Activated CD8-positive, alpha-beta memory T cell treated with anti-CD3 and anti-CD28 coated beads, Interleukin-2, amount 10 ng/mL, durations not matched to agents 7 days and 5 days (primary cell): ENCODE measurements at places on chromosomes 12 and 14. TPM values are rescaled to one million over a fixed set of nuclear protein-coding genes. Genes with fewer than 3 reads are reported as not detected.

- H3K4me3 ChIP-seq = no peak overlapping the region
- peaks cover 6% of the 10 kb centered on the region for H3K36me3 ChIP-seq
- no peak overlapping the region for H3K27ac ChIP-seq
- H3K27me3 ChIP-seq = peaks cover 65% of the 10 kb centered on the region
- peaks cover 21% of the 10 kb centered on the region for H3K4me1 ChIP-seq
These were observed 4.7 kb downstream of the FOS start for GRCh38 chr14:75283162-75283832.

GRIN2B gene
- not detected for total RNA-seq

ANKS1B gene
- 0.96 TPM for total RNA-seq

- peaks cover 16% of the 10 kb centered on the region for H3K36me3 ChIP-seq
- H3K27me3 ChIP-seq = no peaks in the 10 kb centered on the region
- H3K4me3 ChIP-seq = no peak overlapping the region
- H3K4me1 ChIP-seq = peaks cover 30% of the 10 kb centered on the region
These were observed 59.6 kb downstream of the GNS start for GRCh38 chr12:64699504-64700115.

KRT79 gene
- total RNA-seq = not detected

OTX2 gene
- not detected for total RNA-seq

DNA sequence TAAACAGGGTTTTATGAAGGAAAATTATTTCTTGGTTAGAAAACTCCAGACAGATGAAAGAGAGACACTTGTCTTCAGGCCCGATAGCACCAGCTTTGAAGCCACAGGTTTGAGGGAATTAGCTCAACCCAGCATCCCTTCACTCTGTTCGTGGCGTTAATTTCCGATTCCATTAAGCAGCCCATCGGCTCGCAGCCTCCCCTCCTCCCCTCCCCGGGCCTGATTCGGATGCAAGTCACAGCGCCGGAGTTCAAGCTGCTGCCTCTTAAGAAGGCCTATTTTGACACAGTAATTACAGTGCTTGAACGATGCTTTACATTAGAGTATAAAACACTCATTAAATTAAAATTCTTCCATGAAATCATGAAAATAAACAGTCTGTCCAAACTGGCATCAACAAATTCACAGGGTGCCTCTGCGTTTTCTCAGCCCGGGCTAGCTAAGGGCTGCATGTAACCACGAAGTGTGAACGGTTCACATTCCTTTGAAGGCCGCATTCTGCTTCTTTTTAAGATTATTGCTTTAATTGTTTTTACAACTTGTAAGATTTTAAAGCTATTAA is 145.8 kb downstream of the DICER1 start:
- peaks cover 11% of the 10 kb centered on the region for H3K27me3 ChIP-seq
- H3K27ac ChIP-seq = no peak overlapping the region
- no peak overlapping the region for H3K4me3 ChIP-seq
- no peaks in the 10 kb centered on the region for H3K4me1 ChIP-seq

GRCh38 chr12:124928095-124928911 is 13.9 kb upstream of the UBC start:
- H3K27me3 ChIP-seq = no peaks in the 10 kb centered on the region
- H3K4me1 ChIP-seq = peaks cover 24% of the 10 kb centered on the region
- peaks cover 3% of the 10 kb centered on the region for H3K36me3 ChIP-seq
- peak overlapping the region; percentile 93 for H3K27ac ChIP-seq

- no peaks in the 10 kb centered on the region for H3K4me1 ChIP-seq
- H3K4me3 ChIP-seq = no peak overlapping the region
- DNase-seq = no peak
- H3K36me3 ChIP-seq = no peaks in the 10 kb centered on the region
- H3K27me3 ChIP-seq = no peaks in the 10 kb centered on the region
- H3K27ac ChIP-seq = no peak overlapping the region
These were observed 21.3 kb downstream of the PRKD1 start for GRCh38 chr14:29906256-29906870.

DNA sequence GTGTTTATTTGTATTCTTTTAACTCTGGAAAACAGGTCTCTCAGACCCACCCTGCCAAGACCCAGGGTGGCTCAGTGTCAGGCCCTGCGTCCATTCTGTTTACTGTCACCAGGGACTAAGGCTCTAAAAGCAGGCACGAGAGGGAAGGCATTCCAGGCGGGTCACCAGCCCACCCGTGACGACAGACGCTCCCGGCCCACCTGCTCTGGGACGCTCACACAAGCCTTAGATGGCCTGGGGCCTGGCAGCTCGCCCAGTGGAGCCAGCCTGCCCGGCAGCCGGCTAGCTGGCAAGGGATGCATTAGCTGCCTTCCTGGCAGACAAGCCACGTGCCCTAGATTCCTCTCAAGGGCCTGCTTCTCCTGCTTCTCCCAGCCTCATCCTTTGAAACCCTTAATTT is 9.2 kb upstream of the NUAK1 start:
- H3K36me3 ChIP-seq = no peaks in the 10 kb centered on the region
- no peak overlapping the region for H3K27ac ChIP-seq
- no peak overlapping the region for H3K4me3 ChIP-seq
- H3K27me3 ChIP-seq = peaks cover 36% of the 10 kb centered on the region
- no peak for DNase-seq

DNA sequence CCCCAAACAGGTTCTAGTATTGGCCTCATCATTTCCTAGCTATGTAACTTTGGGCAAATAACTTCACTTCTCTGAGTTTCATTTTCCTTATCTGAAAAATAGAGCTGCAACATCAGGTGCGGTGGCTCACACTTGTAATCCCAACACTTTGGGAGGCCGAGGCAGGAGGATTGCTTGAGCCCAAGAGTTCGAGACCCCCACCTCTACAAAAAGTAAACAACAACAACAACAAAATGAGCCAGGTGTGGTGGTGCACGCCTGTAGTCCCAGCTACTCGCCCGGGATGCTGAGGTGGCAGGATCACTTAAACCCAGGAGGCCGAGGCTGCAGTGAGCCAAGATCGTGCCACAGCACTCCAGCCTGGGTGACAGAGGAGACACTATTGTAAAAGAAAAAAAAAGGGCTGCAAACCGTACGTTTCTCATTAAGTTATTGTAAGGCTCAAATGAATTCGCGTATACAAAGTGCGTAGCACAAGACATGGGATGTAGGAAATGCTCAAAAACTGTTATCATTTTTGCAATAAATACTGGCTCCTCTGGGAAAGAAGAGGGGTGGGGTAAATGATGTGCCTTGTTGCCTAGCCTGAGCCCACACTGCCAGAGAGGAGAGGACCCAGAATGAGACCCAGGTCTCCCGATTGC is 903 bp downstream of the C12orf76 start:
- peak overlapping the region; percentile 90 for H3K27ac ChIP-seq
- H3K4me3 ChIP-seq = peak overlapping the region; percentile 89
- peaks cover 46% of the 10 kb centered on the region for H3K4me1 ChIP-seq
- H3K27me3 ChIP-seq = no peaks in the 10 kb centered on the region
